ENCODE measurements at places on chromosomes 5 and 9.

GRCh38 chr5:41903382-41903891 lies 707 bp upstream of the RIMOC1 start:
- no peak for DNase-seq

DNA sequence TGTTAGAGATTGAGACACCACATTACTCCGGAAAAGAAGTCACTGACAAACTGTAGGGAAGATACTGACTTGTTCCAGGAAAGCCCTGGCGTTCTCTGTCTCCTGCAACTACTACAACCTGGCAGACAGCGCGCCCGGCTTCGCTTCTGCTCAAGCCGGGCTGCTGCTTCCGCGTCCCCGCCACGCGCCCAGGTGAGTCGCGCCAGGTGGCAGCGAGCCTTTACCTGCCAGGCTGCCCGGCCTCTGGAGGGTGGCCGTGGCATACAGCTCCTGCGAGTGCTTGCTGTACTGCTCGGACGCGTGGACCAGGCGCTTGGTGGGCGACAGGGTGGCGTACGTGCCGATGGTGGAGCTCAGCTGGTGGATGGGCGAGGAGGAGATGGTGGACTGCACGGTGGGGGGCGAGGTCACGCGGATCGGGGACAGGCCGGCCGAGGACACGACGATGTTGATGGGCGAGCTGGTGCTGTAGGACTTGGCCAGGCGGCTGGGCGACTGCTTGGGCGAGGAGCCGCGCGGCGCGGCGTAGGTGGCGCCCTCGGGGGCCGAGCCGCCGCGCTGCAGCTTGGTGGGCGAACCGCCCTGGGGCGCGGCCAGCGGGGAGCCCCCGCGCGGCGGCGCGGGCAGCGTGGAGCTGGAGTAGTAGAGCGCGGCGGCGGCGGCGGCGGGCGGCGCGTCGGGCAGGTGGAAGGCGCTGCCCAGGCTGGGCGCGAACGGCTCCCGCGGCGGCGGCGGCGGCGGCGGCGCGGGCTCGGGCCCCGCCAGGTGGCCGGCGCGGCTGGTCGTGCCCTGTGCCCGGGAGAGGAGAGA lies 519.6 kb downstream of the CTNND2 start:
- no peak for DNase-seq

DNA sequence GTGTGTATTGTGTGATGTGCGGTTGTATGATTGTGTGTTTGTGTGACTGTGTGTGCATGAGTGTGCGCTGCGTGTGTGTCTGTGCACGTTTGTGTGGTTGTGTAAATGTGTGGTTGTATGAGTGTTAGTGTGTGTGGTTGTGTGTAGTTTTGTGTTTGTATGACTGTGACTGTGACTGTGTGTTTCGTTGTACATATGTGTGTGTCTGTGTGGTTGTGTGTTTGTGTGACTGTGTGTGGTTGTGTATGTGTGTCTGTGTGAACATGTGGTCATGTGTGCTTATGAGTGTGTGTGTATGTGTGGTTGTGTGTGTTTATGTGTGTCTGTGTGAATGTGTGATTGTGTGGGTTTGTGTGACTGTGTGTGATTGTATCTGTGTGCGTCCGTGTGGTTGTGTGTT lies 197.8 kb downstream of the TTLL11 start:
- no peak for DNase-seq

DNA sequence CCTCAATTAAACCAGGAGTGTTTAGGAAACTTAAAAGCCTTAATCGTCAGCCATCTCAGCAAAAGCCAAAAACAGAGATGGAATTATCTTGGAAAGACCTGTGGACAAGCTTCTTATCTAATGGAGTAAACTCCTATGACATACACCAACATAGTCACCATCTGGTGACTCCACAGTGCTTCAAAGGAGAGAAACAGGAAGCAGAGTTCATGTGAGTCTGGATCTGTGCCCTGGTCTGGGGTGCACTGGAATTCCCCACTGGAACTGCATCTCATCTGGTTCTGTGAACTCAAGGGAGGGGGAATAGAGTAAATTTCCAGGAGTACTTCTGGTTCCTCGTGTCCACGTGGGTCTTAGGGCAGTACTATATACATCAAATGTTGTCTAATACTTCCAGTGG lies 36.3 kb upstream of the KCNN2 start:
- no peak for DNase-seq

DNA sequence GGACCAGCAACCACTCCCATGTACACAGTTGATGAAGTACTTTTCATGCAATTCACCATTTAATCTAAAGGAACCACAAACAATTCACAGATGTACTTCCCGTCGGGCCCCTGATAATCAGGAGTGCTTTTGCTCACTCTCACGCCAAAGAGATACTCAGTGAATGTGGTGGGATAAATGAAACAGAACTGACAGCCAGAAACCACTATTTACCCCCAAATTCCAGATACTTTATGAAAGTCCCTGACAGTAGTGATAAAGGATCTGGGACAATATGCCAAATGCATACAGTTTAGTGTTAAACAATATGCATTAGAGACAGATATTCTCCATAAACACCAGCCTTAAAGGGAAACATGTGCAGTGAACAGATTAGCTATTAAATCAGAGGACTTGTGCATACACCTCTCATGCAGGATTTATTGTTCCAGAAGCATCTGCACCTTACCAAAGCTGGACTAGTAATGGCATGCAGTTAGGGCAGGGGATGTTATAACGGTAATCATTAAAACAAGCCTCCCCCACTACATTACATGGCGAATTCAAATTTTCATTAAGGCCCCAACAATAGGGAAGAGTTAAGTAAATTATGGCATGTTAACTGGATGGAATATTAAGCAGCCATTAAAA lies 74.0 kb upstream of the SLC25A51 start:
- no peak for DNase-seq

GRCh38 chr5:78243639-78244038 lies 50.9 kb downstream of the AP3B1 start:
- no peak for DNase-seq

DNA sequence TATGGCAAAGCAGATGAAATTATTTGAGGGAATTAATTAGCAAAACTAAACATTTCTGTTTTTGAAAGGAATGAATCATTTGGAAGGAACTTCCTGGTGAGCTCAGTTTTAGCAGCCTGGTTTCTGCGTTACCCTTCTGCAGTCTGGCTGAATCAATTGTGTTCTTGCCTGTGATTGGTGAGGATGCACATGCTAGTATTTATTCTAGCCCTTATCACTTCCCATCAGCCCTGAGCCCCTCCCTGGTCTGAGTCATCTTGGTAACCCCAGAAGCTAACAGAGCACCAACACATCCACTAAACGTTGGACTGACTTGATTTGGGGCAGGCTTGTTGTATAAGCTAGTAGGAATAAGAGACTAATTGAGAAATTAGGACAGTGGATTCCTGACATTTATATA lies 6.6 kb downstream of the TJP2 start:
- peak; percentile 57 for DNase-seq

DNA sequence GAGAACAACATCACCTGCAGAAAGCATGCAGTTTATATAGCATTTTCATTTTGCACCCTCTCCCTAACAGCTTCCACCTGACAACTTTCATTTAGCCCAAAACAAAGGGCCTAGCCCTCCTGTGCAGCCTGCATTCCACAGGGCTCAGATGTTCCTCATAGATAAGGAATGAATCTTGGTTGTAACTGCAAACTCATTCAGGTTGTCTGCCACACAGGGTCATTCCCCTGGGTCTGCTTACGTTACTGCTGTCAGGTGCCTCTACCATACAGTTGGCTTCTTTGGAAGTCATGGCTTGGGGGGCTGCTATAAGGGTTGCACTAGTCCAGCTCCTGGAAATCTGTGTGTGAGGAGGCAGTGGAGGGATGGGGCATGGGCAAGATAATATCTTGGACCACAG lies 2.7 kb upstream of the DCP2 start:
- no peak for DNase-seq

DNA sequence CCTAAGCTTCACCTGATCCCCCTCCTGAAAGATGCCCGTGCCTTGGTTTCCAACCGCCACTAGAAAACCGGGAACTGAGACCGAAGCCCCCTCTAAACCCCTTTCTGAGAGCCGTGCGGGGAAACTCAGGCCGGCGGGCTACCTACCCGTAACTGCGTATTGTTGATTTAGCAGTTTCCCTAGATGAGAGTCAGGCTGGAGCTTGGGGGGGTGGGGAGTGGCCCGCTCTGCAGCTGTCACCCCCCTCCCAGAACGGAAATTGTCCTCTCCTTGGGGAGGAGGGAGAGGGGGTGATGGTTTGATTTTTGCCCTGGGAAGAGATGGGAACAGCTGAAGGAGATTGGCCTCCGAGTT lies 2.5 kb downstream of the CXXC5 start:
- DNase-seq = no peak

GRCh38 chr9:5949103-5949699 lies 58.5 kb downstream of the MLANA start:
- no peak for DNase-seq

DNA sequence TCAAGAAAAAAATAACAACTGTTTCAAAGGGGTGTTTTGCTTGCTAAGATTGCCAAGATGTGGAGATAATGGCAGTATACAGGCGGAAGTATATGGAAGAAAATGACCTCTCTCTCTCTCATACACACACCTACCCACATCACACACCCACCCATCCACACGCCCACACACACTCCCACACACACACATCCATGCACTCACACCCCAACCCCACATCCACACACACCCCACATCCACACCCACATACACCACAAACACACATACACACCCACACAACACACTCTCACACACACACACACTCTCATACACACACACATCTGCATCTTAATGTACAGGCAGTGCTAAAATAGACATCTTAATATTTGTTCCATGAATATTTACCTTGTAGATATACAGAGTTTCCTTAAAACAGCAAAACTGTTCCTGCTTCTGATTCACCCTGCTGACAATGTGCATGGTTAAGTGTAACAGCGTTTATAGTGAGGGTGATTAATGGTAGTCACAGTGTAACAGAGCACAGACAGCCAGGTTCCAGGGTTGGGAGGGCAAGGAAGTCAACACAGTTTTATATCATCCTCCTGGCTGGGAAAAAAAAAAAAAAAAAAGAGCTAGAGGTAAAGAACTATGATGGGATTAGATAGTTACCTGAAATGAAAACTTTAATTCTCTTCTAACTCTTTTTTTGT lies 8.3 kb downstream of the BHMT2 start:
- no peak for DNase-seq

- DNase-seq = no peak
These were observed 28.7 kb downstream of the ANXA1 start for GRCh38 chr9:73180403-73180802.

DNA sequence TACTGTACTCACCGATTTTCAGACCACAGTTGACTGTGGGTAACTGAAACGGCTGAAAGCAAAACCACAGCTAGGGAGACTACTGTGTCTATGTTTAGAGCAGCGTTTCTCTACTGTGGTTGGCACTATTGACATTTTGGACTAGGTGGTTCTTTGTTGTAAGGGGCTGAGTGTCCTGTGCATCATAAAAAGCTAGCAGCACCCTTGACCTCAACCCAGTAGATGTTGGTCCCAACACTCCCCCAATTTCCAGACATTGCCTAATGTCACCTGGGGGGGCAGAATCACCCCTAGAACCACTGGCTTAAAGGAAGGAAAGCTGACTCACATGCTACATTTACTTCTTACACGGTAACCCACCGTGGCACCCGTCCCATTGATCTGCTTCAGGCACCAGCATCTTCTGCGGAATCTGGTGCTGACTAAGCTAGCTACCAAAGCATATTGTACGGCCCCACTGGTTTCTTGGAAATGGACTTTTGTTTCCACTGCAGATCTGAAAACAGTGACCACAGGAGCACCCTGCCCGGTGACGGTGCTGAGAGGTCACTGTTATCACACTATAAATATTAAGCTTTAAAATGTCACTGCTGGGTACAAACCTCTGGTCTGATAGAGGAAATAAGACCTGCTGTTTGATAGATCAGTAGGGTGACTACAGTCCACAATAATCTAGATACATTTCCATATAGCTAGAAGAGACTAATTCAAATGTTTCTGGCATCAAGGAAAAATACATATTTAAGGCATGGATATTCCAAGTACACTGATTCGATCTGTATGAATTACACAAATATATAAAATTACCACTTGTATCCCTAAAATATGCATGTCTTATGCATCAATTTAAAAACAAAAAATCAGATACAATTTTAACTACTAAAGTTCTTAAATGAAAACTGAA lies 151.4 kb downstream of the HSD17B3 start:
- DNase-seq = peak; percentile 33

- no peak for DNase-seq
These were observed 6.0 kb downstream of the UBQLN1 start for GRCh38 chr9:83701769-83702168.

GRCh38 chr9:74960561-74960960 lies 7.8 kb upstream of the C9orf40 start:
- no peak for DNase-seq

- DNase-seq = no peak
These were observed 9.4 kb downstream of the FSTL4 start for GRCh38 chr5:133602835-133603380.

DNA sequence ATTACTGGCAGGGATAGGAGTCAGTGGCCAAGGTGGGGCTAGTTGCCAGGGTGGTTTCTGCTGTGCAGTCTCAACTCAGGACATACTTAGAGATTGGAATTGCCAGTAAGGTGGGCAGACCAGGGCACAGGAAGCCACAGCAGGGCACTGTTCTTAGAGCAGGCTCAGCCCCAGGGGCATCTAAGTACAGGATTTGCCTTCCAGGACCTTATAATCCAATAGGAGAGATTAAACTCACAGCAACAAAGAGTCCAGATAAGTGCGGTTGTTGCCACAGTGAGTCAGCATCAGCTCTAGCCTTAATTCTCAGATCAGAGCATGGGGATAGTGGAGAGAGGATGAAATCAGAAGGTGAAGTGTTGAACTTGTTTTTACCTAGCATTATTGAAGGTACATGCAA lies 265.8 kb upstream of the TRPC7 start:
- DNase-seq = no peak

DNA sequence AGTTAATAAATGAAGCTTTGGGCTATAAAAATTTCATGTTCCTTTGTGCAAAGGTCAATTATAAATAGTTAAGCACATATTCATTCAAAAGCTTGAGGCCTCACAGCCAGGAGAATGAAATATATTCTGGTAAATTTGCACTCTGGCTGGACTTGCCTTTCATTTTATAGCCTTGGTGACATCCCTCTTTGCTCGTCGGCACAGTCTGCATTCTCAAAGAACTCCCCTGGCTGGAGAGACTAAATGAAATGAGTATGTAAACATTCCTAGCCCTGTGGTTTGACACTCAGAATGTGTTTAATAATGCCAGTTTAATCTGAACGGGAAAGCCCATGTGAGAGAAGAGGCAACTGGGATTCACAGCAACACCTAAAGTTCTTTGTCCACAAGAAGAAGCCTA lies 285.6 kb downstream of the BRINP1 start:
- DNase-seq = no peak

- no peak for DNase-seq
These were observed 334.3 kb upstream of the TRPC7 start for GRCh38 chr5:136699651-136700050.
